ENCODE measurements at places on chromosomes 7 and 10.
A peak's percentile ranks its signal among the peaks of the same experiment; 100 is the strongest.

- peak; percentile 77 for DNase-seq
Observed at GRCh38 chr7:66591799-66592596, 36.7 kb upstream of the KCTD7 start.

DNA sequence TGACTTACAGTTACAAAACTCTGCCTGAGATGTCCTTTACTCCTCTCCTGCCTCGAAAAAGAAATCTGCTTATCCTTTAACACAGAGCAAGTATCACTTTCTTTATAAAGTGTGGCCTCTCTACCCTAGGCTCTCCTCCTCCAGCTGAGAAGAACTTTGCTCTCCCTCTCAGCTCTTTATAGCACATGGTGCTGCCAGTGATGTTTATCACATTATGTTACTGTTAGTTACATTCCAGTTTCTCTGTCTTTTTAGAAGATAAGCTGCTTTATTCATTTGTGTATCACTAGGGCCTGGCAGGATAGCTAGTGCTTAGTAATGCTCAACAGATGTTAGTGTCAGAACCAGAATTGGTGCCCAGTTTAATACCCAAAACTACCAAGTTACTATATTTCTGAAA lies 41.1 kb upstream of the TMEM229A start:
- no peak for DNase-seq

DNA sequence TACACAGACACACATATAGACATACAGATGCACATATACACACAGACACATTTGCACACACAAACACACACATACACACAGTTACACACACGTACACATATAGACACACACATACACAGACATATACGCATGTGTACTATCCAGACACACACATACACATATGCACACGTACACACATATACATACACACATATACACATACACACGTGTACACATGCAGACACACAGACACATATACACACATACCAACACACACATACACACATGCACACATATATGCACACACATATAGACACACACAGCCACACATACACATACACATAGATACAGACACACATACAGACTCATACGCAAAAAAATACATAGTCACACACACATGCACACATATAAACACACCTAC lies 184.2 kb downstream of the PFKFB3 start:
- no peak for DNase-seq

- no peak for DNase-seq
Observed at GRCh38 chr10:87760195-87760905, 57.7 kb downstream of the ATAD1 start.

- DNase-seq, result no peak
Observed at GRCh38 chr7:9349625-9350024, 916.2 kb downstream of the NXPH1 start.

DNA sequence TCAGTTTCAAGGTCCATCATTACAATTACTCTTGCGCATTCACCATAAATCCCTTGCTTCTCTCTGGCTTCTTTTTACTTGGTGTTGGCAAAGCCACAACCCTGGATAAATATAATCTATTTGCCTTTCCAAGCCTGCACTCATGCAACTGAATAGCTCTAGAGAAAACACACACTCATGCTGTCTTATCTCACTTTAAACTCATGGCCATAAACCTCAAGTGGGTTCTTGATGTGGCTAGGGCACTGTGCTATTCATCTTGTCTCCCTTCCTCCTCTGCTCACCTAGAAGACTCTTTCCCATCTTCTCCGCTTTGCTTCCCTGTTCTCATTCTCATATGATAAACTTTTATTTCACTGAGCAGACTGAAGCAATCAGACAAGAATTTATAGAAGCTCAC lies 165.4 kb upstream of the MTPN start:
- DNase-seq, result no peak

- peak; percentile 70 for DNase-seq
Observed at GRCh38 chr7:50206453-50207250, 97.9 kb upstream of the IKZF1 start.

- no peak for DNase-seq
Observed at GRCh38 chr7:84908196-84908793, 278.6 kb downstream of the SEMA3D start.

- no peak for DNase-seq
Observed at GRCh38 chr10:43686414-43686813, 37.7 kb upstream of the ZNF32 start.

GRCh38 chr10:92574548-92575261 lies 812 bp upstream of the IDE start:
- DNase-seq, result no peak

GRCh38 chr7:136446751-136447150 lies 421.7 kb upstream of the CHRM2 start:
- DNase-seq, result no peak

DNA sequence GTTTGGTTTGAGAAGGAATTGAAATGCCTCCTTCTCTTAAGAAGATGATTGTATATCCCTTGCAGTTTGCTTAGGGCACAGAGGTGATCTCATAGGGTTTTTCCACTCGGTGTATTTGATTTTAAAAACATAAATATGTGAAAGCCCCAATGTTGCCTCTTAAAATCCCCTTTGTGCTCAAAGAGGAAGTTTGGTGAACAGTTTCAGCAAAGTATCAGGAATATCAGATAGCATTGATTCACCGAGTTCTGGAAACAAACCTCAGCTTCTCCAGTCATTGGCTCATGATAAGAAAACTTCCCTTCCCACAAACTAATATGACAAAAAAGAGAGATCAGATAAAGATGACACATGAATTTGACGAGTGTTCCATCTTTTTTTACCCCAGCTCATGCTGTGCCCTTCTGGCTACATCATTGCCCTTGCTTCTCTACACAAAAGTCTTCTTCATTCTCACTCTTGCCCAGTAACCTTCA lies 20.1 kb upstream of the SMNDC1 start:
- no peak for DNase-seq

DNA sequence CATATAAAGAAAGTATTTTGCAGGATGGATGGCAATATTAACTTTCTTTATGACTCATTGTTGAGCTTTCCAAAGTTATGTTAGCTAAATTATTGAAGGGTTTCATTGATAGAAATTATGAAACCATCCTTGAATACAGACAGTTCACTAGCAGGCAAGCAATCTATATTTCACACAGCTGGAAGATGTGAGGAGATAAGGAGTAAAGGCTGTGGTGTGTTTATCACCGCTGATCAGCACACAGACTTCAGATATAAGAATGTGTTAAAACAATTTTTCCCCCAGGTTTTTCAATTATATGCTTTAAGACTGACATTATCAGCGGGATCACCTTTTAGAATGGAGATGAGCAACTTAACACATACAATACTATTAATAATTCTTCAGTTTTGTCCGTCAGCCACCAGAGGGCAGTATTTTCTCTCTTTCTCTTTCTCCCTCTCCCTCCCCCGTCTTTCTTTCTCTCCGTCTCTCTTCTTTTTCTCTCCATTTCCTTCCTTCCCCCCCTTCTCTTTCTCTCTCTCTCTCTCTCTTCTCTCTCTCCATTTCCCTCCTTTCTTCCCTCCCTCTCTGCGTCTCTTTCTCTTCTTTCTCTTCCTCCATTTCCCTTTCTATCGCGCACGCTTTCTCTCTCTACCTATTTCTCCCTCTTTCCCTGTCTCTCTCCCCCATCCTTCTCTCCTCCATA lies 62.9 kb upstream of the FAM171A1 start:
- DNase-seq, result no peak

DNA sequence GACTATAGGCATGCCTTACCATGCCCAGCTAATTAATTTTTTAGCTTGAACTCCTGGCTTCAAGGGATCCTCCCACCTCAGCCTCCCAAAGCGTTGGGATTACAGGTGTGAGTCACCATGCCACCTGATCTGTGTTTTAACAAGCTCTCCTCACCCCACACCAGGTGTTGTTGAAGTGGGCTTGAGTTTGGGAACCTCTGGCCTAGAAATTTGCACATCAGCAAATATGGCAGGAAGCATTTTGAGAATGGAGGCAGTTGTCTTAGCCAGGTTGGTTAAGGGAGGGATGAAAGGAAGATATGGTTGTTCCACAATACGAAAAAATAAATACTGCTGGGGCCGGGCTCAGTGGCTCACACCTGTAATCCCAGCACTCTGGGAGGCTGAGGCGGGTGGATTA lies 433.1 kb downstream of the TYW1 start:
- DNase-seq, result no peak

DNA sequence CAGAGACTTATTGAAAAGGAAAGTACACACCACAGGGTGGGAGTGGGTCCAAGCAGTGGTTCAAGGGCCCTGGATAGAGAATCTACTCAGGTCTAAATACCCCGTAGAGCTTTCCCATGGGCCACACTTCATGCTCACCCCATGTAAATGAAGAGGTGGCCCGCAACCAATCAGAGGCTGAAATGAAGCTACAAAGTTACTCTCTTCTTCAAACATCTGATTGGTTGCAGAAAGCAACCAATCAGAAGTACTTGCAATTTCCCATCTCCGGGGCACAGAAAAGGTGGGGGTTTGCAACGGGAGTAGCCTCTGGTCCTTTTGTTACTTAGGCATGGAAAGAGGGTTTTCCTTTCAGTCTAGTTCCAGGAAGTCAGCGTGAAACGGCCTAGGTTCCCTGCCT lies 15.2 kb upstream of the GALNTL5 start:
- DNase-seq, result no peak

GRCh38 chr10:122149561-122150505 lies 121.3 kb upstream of the BTBD16 start:
- DNase-seq, result no peak

DNA sequence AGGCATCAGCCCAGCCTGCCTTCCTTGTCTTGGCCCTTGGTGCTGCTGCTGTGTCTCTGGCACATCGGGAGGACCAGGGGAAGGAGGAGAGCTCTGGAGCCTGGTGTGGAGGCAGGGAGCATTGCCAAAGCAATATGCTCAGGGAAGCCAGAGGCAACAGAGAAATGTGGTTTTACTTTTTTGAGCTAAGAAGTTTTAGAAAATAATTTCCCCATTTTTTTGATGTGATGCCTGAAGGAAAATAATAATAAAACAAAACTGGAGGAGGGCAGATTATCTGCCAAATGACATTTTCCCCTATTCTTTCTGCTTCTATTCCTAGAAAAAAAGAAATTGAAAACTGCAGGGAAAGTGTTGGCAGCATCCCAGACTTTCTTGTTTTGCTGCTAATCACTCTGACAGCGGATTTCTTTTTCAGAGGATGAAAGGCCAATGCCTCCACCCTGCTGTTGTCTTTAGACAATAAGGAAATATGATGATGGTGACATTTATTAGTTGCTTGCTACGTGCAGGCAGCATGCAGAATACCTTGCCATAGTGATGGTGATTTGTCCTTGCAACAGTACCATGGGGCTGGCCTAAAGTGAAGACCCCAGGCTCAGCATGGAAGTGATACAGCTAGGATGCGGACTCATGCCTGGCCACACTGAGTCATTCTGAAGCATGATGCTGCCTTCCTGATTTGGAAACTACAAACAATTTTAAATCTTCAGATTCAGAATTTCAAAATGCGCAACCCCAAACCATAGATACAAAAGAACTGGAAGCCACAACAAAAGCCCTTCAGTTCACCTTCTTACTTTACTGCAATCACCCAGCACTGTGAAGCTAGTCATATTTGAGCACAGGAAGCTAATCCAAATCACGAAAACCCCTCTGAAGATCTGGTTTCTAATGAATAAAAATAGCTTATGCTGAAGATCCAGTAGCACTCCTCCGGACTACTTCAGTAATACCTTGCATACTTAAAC lies 260.2 kb upstream of the TMEM72 start:
- DNase-seq, result no peak

- DNase-seq, result peak; percentile 22
Observed at GRCh38 chr7:141585592-141586510, 34.6 kb downstream of the AGK start.

DNA sequence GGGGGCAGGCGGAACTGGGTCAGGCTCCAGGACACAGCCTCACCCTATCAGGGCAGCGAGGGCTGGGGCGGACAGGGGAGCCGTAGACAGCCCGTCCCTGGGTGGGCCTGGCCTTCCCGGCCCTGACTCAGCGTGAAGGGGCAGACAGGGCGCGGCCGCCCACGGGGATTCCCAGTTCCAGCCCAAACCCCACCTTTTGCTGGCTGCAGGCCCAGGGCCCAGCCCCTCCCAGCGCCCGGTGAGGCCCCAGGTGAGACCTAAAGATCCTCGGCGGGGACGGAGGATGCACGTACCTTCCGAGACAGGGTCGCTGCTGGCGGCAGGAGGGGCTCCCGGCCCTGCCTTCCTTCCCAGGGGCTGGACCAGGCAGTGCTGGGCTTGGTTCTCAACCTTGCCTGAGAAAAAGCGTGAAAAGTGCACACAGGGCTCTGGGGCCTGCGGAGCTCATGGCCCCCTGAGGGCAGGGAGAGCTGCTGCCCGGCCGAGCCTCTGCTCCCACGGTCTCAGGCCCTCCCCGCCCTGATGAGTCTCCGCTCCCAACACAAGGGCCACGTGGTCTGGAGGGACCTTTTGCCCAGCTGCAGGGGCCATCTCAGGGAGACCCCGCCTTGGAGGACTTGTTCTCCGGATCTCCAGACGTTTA lies 43.9 kb upstream of the DNAJB6 start:
- DNase-seq, result no peak

DNA sequence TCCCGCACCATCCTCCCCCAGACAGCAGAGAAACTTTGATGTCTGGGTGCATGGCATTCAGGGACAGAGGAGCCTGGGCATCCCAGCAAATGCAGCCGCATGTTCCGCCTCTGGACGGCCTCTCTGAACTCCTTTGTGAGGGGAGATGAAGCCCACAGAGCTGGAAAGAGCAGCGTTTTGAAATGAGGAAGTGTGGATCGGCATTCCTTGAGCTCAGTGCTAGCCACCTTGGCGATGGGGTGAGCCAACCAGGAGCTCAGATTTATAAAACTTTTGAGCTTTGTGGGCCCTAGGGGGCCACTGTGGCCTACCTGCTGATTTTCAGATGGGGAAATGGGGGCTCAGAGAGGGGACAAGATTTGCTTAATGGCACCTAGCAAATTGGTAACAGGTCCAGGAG lies 126.4 kb upstream of the TCF7L2 start:
- no peak for DNase-seq

DNA sequence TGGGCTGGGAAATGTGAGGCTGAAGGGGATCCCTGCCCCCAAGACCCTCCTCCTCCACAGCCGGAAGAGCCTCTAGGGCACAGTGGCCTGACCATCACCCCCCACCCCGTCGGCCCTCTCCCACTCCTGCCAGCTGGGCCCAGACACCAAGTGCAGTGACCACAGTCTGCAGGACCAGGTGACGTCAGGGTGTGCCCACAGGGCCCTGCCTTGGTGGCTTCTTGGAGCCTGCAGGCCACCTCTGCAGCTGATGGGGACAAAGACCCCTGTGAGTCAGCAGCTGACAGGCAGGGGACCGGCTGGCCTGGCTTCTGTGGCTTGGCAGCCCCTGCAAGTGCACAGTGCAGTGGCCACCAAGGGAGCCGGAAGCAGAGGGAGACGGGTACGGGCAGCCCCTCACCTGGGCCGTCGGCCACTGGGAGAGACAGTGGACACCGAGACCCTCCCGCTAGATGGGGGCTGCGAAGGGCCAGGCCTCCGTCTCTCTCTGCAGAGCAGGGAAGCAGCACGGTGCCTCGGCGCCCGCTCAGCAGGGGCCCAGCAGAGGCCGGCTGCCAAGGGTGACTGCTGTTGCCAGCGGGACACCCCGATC lies 274.6 kb downstream of the ELFN1 start:
- no peak for DNase-seq

- DNase-seq, result no peak
Observed at GRCh38 chr7:133688483-133689239, 435.8 kb downstream of the EXOC4 start.

All from stimulated activated CD8-positive, alpha-beta memory T cell treated with anti-CD3 and anti-CD28 coated beads, Interleukin-15, amount 100 ng/mL, for 4 hours (primary cell).